ENCODE measurements at places on chromosomes 11 and 22.

- no peak for DNase-seq
These were observed 58.2 kb downstream of the RBX1 start for GRCh38 chr22:41009222-41009948.

- DNase-seq, result no peak
These were observed 88.4 kb downstream of the UBASH3B start for GRCh38 chr11:122743949-122744348.

- DNase-seq, result no peak
These were observed 56.8 kb upstream of the FADD start for GRCh38 chr11:70146299-70146698.

GRCh38 chr11:120815319-120816100 lies 208.4 kb upstream of the TBCEL start:
- no peak for DNase-seq

- DNase-seq, result no peak
These were observed 48.7 kb downstream of the PTPRJ start for GRCh38 chr11:48028914-48029680.

GRCh38 chr11:76824980-76825725 lies 35.6 kb upstream of the ACER3 start:
- no peak for DNase-seq

GRCh38 chr22:19848298-19849224 lies 6.1 kb downstream of the GNB1L start:
- no peak for DNase-seq

DNA sequence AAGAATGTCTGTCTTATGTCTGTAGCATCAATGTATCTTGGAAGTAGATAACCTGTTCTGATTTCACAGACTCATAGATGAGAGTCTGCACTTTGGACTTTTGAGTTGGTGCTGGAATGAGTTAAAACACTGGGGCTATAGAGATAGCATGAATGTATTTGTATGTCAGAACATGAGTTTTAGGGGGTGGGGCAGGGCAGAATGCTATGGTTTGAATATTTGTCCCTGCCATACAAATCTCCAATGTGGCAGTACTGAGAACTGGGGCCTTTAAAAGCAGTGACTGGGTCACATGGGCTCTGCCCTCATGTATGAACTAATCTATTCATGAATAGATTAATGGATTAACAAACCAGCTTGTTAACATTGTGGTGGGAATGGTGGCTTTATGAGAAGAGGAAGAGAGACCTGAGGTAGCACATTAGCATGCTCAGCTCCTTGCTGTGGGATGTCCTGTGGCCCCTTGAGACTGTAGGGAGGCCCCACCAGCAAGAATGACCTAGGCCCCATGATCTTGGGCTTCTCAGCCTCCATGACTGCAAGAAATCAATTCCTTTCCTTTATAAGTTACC lies 15.5 kb upstream of the OR52K1 start:
- no peak for DNase-seq

GRCh38 chr11:64726211-64726641 lies 3.2 kb upstream of the NRXN2 start:
- DNase-seq, result no peak

DNA sequence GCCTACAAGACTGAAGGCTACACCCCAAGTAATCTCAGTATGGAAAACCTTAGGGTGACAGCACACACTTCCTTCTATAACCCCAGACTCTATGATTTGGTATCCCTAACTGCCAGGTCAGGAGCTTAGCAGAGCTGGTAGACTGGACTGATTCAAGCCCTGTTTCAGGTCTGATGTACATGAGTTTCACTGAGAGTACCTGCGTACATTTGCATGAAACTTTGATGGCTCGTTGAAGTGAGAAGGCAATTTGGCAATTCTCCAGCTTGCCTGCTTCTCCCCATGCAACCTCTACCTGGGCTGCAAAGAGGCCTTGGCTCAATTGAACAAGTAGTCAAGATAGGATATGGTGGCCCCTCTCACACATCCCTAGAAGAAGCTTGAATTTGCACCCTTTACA lies 10.2 kb downstream of the FIBIN start:
- DNase-seq, result no peak

GRCh38 chr22:48761546-48761945 lies 1066.1 kb downstream of the BRD1 start:
- no peak for DNase-seq

- no peak for DNase-seq
These were observed 40.8 kb downstream of the CTNND1 start for GRCh38 chr11:57802411-57802810.

GRCh38 chr22:48416396-48417224 lies 1411.1 kb downstream of the BRD1 start:
- DNase-seq, result no peak

- no peak for DNase-seq
These were observed 420.6 kb upstream of the FAT3 start for GRCh38 chr11:91804042-91804441.

DNA sequence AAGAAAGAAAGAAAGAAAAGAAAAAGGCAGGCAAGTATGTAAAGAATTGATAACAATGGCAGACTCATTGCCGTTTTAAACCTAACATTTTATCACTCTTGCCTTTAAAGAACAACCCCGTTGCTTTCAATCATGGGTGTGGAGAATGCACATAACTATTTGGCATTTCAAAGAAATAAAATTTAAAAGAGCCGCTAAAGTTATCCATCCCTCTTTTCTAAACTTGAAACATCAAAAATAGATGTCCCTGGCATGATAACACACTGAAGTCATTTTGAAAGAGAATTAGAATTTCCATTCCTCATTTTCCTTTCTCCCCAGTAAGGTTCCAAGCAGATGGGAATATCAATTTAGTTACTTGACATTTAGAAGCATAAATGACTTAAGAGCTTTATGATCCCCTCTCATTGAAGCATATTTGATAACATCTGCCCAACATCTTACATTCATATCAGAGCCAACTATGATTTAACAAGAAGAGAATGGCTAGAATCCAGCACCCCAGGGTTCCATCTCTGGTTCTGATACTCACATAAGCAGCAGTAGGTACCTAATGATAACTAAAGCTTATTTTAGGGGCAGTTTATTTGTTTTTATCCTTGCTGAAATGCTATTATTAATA lies 529.6 kb upstream of the LRRC4C start:
- no peak for DNase-seq

DNA sequence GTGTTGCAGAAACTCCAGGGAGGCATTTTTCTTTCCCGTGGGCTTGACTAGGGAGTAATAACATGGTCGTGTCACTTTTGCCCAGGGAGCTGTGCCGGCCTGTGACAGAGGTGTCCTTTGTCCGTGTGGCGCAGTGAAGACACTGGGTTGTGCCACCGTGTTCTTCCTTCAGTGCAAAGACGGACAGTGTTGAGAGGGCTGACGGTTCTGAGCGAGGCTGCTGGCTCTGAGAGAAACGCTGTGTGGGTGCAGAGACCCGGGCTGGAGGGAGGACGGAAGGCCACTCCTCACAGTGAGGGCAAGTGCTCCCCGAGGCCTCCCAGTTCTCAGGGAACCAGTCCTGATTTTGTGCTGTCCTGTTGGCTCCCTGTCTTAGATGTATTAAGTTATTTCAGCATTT lies 20.2 kb downstream of the NUP50 start:
- DNase-seq, result no peak

GRCh38 chr11:34276352-34276864 lies 81.4 kb downstream of the ABTB2 start:
- no peak for DNase-seq

GRCh38 chr11:127223633-127224032 lies 223.1 kb upstream of the KIRREL3 start:
- DNase-seq, result no peak

DNA sequence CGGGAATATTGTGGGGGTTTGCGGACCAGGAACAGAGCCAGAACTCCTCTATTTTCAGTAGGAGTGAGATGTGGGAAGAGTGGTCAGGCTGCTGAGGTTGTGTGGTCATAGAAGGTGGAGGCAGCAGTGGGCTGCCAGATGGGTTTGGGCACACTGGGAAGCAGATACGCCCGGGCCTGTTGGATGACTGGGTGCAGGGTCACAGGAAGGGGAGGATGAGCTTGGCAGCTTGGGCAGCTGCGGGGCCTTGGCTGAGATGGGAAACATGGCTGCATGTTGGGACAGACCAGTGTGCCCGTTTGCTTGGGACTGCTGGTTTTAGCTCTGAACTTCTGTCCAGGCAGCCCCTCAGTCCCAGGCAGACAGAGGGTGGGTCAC lies 11.4 kb downstream of the SHANK3 start:
- DNase-seq, result no peak

- DNase-seq, result no peak
These were observed 65.9 kb downstream of the KREMEN1 start for GRCh38 chr22:29138556-29139305.

GRCh38 chr11:123255909-123256308 lies 60.9 kb upstream of the CLMP start:
- DNase-seq, result no peak

DNA sequence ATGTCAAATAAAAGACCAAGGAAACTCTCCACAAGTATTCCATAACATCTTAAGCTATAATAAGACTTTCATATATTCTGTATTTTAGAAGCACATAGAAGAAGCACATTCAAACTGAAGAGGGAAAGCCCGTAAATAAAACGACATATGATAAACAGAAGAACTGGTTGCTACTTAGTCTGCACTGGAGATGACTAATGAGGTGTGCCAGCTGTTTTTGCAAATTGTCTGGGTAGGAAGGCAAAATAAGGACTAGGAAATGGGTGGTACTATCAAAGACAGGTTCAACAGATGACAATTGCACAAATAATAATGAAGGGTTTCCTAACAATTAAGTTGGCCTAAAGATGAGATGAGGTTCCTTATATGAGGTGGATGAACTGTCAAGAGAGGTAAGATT lies 593.2 kb upstream of the CCDC179 start:
- no peak for DNase-seq

- DNase-seq, result no peak
These were observed 11.8 kb downstream of the SMPD1 start for GRCh38 chr11:6402061-6402470.

DNA sequence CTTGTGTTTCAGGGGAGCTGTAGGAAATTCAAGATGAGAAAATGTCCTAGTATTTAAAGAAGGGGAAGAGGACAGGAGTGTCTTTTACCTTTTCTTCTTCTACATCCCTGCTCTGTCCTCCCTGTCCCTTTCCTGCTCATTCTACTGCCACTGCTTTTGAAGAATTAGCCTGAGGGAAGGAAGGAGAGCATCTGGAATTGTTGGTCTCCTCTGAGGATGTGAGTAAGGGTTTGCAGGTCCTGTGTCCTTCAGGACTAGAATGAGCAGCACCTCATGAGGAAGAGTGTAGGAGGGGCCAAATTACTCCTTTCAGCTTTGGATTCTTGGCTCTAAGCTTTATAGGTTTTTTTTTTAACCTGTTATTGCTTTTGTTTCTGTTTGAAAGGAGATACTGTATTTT lies 24.2 kb downstream of the SNU13 start:
- DNase-seq, result no peak

GRCh38 chr22:37351232-37351631 lies 68.9 kb downstream of the CYTH4 start:
- no peak for DNase-seq

GRCh38 chr11:72848846-72849466 lies 34.7 kb downstream of the ATG16L2 start:
- no peak for DNase-seq

DNA sequence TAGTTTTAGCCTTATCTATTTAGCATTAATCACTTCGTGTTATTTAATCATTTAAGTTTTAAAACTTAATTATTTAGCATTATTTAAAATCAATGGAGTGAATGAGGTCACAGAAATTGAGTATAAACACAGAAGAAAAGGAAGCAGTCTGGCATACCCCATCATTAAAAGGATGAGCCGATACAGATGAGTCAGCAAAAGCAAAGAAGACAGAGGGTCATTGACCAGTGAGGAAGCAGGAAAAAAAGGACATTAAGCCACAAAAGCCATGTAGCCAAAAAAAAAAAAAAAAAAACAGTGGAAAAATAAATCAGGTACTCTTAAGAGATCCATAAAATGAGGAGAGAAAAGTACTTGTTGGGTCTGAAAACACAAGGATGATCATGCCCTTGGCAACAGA lies 71.5 kb downstream of the TYR start:
- no peak for DNase-seq

GRCh38 chr22:31142285-31142684 lies 2.0 kb upstream of the PLA2G3 start:
- DNase-seq, result no peak

DNA sequence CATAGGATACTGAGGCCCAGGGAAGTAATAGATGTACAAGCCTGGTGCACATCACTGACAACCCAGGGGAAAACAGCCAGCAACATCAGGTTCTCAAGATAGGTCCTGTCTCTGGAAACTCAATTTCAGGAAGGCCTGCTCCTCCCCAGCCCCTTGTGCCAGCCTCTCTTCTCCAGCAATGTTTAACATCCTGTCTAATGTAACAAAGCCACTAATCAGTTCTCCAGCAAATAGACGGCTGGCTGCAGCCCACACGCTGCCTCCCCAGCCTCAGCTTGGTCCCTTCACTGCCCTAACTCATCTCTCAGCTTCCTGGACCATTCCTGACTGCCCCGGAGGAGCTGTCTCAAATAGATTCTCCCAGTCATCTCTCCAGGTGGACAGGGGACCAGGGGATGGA lies 37.8 kb downstream of the RPL27A start:
- no peak for DNase-seq

DNA sequence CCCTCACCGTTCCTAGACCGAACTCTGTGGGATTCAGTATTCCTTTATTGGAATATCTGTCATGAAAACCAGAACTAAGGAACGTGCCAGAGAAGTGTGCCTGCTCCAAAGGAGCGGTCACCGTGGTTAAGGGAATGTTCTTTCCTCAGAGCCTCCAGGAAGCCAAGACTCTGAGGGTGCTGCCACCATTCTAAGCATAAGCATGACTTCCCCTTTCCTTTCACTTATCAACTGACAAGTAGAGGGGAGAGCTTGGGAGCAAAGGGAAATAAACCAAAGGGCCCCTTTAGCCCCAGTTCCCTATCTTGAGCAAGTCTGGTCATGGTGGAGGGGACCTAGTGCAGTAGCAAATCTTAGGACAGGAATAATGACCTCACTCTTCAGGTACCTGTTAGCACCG lies 26.8 kb downstream of the CTR9 start:
- DNase-seq, result no peak

DNA sequence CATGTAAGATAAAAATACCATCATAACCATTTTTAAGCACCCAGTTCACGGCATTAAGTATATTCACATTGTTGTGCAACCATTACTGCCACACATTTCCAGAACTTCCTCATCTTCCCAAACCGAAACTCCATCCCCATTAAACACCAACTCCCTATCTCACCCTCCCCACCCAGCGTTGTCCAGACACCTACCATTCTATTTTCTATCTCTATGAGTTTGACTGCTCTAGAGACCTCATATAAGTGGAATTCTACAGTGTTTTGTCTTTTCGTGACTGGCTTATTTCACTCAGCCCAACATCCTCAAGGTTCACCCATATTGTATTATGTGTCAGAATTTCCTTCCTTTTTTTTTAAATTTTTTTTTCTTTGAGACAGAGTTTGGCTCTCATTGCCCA lies 45.2 kb downstream of the PPFIA1 start:
- DNase-seq, result no peak

- DNase-seq, result no peak
These were observed 98.3 kb downstream of the C11orf65 start for GRCh38 chr11:108369064-108369463.

GRCh38 chr11:85663753-85664614 lies 945 bp downstream of the CREBZF start:
- no peak for DNase-seq

- no peak for DNase-seq
These were observed 42.1 kb upstream of the ISX start for GRCh38 chr22:35023692-35024363.

- DNase-seq, result no peak
These were observed 80.2 kb upstream of the APOA1 start for GRCh38 chr11:116917632-116918031.
